Activated T-cell treated with anti-CD3 and anti-CD28 coated beads, Interleukin-2, amount 50 U/mL, for 72 hours (primary cell): ENCODE measurements at places on chromosomes 2 and 18.

DNA sequence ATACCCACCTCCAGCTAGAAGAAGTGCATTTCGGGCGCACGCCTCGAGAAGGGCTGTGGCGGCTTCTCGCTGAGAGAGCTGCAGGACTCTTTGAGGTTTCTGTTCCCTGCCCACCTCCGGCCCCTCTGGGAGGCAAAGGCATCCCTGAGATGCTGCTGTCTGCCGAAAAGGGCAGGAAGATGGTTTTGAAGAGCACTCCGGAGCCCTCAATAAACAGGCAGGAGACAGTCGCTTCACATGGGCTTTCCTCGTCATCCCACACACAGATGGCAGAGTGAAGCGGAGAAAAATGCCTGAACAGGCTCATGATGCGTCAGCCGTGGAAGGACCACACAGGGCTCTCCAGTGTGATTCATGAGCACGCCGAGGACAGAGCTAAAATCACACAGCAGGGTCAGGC, 25.4 kb upstream of the GLI2 start:
- no peak for DNase-seq

GRCh38 chr2:194271293-194271961, 1385.6 kb upstream of the SLC39A10 start:
- no peak for DNase-seq

DNA sequence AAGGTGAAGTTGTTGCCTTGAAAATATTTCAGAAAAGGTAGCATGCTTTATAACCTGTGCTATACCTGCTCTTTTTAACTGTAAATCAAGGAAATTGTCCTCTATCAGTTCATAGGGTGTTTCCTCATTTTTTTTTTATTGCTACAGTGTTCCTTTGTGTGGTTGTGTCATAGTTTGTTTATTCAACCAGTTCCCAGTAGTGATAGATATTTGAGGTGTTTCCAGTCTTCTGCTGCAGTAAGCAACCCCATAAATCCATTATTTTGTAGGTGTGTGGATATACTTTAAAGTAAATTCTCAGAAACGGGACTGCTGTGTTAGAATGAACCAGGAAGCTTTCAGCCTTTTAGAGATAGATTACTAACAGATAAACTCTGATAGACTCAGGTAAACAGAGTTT, 39.6 kb downstream of the SEMA4F start:
- no peak for DNase-seq

DNA sequence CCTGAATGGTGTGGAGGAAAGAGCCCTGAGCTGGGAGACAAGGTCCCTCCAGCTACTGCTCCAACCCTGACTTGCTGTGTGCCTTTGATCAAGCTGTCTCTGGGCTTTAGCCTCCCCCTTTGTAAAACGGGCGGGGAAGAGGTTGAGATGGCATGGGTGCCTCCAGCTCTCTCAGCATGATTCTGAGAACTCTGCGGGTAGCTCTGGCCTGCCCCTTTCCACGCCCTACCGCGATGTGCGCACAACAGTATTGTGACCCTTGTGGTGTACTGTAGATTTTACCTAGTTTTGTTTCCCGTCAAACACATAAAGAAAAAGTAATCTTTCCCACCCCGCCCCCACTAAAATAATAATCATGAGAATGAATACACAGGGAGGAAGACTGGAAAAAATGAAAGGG, 5.3 kb downstream of the CD8A start:
- DNase-seq = peak; percentile 72

- DNase-seq = no peak
These were observed 450.7 kb upstream of the SLC14A2 start for GRCh38 chr18:45164551-45164950.

DNA sequence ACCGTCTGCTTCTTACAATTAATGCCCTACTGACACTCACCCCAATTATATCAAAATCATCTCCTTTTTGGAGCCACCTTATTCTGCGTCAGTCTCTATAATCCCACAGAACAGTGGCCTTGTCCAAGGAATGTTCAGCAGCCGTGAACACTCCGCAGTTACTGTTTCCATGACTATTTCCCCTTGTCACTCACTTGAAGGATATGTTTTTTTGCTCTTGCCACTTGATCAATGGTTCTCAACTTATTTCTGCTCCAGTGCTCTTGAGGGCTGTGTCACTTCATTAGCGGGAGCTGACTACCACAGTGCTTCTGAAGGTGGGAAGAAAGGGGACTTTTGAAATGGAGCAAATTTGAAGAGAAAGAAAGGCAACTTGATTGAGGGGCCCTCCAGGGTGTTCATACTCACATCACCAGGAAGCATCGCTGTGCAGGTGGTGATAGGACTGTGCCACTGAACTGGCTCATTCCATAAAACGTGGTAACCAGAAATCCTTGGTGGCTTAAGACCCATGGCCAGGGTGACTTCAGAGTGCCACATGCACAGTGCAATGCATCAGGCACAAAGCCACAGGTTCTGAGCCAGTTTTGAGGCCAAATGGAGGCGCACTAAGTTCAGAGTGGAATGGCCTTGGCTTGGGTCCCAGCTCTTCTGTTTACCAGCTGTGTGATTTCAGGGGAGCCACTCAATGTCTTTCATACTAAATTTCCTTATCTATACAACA, 320.6 kb upstream of the RAB12 start:
- no peak for DNase-seq
